OCI-LY7 (cell line): ENCODE measurements at places on chromosomes 7 and 10. TPM values are rescaled to one million over a fixed set of nuclear protein-coding genes. Genes with fewer than 3 reads are reported as not detected.

The C10orf67 gene
- not detected in 2 replicates for total RNA-seq

The HMX2 gene
- total RNA-seq: 1.7 and 2.4 TPM in 2 replicates

The VAX1 gene
- not detected in 2 replicates for total RNA-seq

The MAGI2 gene
- 0.13 and 0.17 TPM in 2 replicates for total RNA-seq

The PNLIPRP2 gene
- total RNA-seq: not detected in 2 replicates

The MMP21 gene
- total RNA-seq: not detected in 2 replicates

The PNLIPRP1 gene
- total RNA-seq: not detected in 2 replicates

The CUZD1 gene
- total RNA-seq: 1.1 and 1.6 TPM in 2 replicates

The CYP3A7 gene
- total RNA-seq: not detected in 2 replicates

GRCh38 chr7:133586253-133586652, 333.4 kb downstream of the EXOC4 start:
- DNase-seq: no peak

DNA sequence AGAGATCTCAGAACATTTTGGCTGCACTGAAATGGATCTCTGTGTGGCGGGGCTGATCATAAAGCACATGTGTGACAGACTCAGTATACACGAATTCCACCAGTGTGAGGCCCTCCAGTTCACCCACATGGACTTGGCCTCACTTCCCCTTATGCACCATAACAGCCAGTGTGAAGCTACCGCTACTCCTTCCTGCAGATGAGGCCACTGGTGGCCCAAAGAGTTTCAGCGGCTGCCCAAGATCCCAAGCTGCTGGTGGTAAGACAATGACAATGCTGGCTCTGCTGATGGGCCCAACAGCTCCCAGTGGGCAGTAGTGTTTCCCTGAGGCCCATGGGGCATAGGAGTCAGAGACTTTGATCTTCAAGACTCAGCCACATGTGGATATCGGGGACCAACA, 21.0 kb upstream of the C10orf71 start:
- peak; percentile 8 for DNase-seq

- no peak for DNase-seq
Observed at GRCh38 chr7:18343047-18343446, 152.5 kb upstream of the HDAC9 start.

DNA sequence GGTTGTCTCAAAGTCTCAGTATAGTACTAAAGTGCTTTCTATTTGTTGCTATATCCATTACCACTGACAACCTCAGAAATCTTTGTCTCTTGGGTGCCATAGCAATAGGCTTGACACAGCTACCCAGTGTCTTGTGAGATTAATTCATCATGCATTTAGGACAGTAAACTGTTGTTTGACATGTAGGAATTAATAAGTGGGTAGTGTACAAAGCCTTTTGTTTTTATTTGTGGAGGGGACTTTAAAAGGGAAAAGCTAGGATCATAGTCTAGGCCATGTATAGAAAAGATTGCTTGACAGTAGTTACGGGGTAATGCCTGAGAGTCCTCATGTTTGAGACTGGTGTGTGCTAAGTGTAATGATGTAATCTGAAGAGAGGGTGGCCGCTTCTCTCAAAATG, 102.6 kb upstream of the AGR3 start:
- DNase-seq: no peak

GRCh38 chr10:102653060-102653459, 8.8 kb downstream of the TRIM8 start:
- no peak for DNase-seq

DNA sequence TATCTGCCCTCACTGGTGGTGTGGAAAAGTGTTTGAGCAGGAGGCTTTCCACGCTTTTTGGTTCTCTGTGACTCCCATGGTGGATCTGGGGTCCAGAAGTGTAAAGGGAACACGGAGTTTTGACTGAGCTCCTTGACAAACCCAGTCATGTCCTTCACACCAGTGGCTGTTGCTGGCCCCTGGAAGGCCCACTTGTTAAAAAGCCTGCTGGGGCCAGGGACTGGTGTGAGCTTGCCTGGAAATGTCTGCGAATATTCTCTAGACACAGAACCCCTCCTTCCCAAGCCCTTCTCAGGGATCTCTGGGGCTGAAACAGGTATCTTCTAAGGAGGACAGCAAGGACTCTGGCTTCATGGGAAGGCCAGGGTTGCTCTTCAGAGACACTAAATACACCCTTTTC, 343.0 kb downstream of the TCERG1L start:
- DNase-seq: no peak

- no peak for DNase-seq
Observed at GRCh38 chr7:143463556-143463955, 14.1 kb upstream of the TAS2R41 start.

- DNase-seq: no peak
Observed at GRCh38 chr7:27169658-27170425, 4.3 kb downstream of the HOXA10 start.

DNA sequence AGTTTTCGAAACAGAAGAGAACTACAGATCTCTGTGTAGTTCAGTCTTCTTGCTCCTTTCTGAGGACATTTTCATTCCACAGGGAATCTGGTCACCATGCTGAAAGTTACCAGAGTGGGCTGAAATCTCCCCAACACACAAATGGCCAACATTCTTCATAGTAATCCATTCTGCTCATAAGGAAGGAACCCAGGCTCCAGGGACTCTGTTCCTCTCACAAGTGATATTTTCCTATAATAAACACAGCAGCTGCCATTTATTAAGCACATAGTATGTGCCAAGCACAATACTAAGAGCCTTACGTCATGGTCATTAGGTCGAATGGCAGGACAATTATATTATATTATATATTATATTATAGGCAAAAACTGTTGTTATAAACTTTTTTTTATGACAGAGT, 109.8 kb downstream of the RAB11FIP2 start:
- DNase-seq: no peak
